ENCODE measurements at places on chromosomes 12 and 14. TPM values are rescaled to one million over a fixed set of nuclear protein-coding genes. Genes with fewer than 3 reads are reported as not detected.

- DNase-seq: no peak
Measured at GRCh38 chr14:61720294-61720661, 25.0 kb downstream of the HIF1A start.

DNA sequence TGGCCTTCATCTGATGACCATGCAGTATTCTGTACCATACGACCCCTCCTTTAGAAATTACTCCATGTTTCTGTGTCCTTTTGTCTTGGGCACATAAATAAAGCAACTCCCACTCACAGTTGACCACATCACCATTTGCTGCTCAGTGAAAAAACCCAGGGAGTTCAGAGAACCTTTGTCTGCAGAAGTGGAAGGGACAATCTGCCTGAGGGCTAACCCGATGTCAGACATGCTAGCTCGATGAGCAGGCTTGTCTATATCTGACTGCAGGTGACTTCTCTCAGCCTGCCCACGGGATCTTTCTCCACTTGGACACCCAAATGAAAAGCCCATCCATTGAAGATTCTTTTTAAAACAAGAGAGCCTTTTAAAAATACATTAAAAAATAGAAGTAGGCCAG lies 45.7 kb upstream of the GRIP1 start:
- no peak for DNase-seq

GRCh38 chr14:88868558-88869159 lies 44.2 kb downstream of the TTC8 start:
- DNase-seq: no peak

GRCh38 chr14:77124345-77125280 lies 17.0 kb downstream of the ZDHHC22 start:
- DNase-seq: peak; percentile 61

DNA sequence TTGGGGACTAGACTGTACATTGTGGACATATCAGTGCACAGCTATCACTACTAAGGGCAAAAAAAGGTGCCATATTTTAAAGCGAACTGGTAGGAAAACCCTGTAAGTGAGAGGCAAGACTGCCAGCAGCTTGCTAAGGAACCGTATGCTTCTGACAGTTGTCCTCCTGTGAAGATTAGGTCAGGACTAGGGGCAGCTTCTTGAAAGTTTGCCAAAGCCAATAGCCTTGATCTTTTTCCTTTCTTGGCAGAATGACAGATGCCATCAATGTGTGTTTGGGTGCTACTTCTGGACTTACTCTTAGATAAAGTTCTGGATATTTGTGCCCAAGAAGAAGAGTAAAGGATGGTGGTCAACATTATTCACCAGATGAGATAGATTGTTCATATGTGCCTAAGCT lies 7.4 kb downstream of the DAAM1 start:
- no peak for DNase-seq

DNA sequence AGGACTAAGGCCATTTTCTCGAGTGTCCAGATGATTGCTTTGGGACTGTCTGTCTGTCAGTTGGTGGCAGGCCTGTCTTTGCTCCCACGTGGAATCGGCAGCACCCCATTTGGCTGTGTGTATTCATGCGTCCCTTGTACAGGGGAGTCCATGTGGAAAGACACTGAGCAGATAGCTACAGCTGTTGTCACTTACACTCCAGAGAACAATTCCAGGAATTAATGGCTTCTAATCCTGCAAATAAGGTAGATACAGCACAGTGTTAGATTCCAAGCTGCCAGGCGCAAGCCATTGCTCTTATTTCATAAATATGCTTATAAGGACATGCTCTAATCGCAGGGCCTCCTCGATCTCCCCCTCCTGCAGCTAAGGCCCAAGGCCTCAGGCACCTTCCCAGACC lies 208.8 kb downstream of the VRK1 start:
- DNase-seq: no peak

DNA sequence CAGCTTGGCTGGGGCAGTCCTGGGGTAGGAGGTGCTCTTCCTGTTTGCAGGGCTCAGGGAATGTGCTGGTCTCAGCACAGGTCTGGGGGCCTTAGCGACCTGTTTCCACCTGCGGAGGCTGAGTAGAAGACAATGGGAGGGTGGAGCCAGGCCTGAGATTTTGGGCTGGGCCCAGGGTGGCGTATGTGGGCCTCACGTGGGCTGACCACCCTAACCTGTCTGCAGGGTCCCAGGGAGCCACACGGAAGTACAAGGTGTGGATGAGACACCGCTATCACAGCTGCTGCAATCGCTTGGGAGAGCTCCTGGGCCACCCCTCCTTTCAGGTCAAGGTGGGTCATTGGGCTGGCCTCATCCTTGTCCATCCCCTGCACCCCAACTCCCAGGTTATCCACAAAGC lies 1.1 kb downstream of the NOC4L start:
- DNase-seq: no peak

- DNase-seq: no peak
Measured at GRCh38 chr12:54172168-54172567, 16.6 kb downstream of the SMUG1 start.

DNA sequence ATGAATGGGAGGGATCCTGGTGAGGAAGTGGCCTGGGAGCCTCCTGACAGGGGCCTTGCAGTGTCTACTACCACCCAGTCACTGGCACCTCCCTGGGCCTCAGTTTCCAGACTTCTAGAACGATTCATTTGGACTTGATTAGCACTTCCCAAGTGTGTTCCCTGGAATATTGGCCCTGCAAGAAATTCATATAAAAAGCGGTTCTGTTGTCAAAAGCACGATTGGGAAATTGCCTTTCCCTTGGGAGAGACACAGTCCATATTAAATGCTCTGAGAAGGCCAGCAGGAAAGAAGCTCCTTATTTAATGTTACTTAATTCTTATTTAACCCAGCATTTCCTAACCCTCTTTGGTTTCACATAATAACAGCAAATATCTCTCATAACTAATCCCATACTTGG lies 61.9 kb downstream of the DRAM1 start:
- no peak for DNase-seq

The RIMBP2 gene
- 0.04 TPM for total RNA-seq

The TAS2R19 gene
- total RNA-seq: 0.89 TPM

Data from right atrium auricular region (tissue), 2 donors.